ENCODE measurements at places on chromosomes 12 and 14.

DNA sequence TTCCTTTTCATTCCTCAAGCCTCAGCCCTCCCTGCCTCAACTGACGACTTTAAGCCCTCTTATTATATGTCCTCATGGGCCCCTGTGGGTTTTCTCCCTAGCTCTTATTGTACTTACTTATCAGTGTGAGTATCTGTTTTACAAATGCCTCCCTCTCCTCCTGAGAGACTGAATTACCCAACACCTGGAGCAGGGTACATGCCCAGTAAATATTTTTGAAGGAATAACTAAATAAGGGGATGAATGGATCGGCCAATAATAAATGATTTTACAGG, 95.8 kb upstream of the SLC35F4 start:
- no peak for DNase-seq

DNA sequence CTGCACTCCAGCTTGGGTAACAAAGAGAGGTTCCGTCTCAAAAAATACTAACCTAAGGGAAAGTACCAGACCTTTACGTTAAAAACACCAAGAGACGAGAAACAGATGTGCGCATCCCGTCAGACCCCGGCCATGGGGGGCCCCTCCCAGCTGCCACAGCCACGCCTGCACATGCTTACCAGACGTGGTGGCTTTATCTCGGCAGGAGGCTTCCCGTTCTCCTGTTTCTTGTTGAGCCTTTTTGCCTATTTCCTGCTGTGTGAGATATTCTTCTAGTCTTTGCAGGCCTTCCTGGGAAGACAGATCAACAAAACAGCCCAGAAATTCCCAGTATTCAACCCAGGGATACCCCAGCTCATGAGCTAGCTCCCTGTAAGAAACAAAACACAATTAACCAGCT, 23.6 kb downstream of the PGAM5 start:
- peak; percentile 79 for DNase-seq

- no peak for DNase-seq
Measured at GRCh38 chr14:64812412-64812811, 67.3 kb downstream of the SPTB start.

- no peak for DNase-seq
Measured at GRCh38 chr12:19916974-19917373, 451.4 kb upstream of the PDE3A start.

DNA sequence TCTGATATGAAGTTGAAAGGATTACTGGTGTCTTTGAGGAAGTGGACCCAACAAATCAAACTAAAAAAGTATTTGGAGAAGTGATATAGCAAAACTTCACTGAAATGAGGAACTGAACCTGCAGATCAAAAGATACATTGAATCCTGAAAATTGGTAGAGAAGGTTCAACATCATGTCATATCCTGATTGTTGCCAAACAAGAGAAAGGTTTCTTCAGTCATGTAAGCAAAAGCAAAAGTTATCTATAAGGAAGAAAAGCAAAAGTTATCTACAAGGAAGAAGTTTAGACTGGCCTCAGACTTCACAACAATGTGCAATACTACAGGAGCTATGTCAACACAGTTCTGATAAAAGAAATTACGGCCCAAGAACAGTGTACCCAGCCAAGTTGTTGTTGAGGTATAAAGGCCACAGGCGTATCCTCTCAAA, 142.7 kb downstream of the RAD51B start:
- no peak for DNase-seq

GRCh38 chr14:99503848-99504453, 22.7 kb downstream of the CCNK start:
- DNase-seq: no peak

DNA sequence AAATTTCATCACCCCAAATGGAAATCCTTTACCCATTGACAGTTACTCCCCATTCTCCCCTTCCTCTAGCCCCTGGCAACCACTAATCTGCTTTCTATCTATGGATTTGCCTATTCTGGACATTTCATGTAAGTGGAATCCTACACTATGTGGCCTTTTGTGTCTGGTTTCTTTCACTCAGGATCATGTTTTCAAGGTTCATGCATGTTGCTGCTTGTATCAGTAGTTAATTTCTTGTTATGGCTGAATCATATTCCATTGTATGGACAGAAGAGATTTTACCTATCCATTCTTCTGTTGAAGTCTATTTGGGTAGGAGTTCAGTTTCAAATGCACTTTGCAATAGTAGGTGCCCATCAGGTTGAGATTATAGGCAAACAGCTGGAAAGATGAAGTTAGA, 1.4 kb downstream of the RFC5 start:
- no peak for DNase-seq
